Mesothelial cell of epicardium (in vitro differentiated cells): ENCODE measurements at places on chromosomes 4 and X.

DNA sequence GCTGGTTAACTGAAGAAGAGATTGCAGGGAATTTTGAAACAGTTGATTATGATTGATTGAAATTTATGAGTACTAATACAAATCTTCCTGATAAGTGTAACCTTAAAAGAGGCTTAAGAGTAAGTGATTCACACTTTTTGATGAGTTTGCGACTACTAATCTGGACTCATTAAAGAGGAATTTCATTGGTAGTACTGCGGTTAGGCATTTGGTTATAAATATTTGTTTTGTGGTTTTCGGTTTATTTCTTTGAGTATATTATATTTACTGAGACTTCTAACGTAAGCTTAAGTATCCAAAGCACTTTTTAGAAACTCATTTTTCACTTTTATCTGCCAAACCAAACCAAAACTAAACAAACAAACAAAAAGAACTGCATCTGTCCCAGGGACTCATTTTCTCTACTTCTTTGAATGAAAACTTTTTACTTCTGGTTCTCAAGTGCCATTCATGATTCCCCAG is 20.7 kb downstream of the SLIT2 start:
- no peak for DNase-seq

DNA sequence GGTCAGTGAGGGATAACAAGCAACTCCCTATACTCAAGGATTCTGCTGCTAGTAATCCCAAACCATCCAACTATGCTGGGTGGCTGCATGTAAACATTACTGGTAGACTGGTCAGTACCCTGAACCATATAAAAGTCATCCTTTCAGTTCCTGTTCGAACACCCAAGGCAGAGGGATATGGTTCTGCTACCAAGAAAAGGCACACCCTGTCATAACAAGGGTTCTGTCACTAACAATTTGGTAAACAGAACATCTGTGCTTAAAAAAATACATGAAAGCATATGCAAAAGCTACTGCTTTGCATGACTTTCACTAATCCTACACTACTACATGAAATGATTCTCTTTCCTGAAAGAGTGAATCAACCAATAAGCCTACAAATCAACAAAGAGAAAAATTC is 76.8 kb upstream of the MCF2 start:
- no peak for DNase-seq

GRCh38 chr4:152165146-152165545 is 370.7 kb downstream of the FBXW7 start:
- no peak for DNase-seq

GRCh38 chr4:144614850-144615585 is 30.9 kb upstream of the HHIP start:
- no peak for DNase-seq

DNA sequence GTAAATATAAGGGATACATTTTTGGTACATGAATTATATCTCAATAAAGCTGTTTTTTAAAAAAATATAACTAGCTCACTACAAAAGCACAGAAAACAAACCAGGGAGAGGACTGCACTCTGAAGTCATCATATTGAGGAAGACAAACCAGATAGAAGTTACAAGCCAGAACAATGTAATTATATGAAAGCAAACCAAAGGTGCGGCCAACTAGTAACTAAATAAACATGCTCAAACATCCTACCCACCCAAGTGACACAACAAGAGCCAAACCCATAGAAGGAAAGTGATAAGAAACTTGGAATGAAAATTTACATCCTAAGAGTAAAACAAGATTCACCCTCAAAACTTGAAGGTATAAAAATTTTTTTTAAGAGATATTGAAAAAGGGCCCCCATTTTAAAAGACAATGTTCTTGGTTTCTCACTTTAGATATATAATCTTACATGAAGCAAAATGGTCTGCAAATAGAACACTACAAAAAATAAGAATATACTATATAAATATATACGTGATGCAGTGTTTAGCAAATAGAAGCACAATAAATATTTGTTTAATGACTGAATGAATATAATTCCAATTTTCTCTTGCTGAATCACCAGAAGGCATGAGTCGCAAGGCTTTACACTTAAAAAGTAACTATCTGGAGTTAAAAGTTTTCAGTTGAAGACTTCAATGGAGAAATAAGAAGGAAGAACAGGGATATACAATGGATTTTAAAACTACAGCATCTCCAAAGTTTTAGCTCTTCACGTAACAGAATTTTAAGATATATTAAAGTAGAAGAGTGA is 4.0 kb upstream of the SH3D19 start:
- DNase-seq, result no peak

DNA sequence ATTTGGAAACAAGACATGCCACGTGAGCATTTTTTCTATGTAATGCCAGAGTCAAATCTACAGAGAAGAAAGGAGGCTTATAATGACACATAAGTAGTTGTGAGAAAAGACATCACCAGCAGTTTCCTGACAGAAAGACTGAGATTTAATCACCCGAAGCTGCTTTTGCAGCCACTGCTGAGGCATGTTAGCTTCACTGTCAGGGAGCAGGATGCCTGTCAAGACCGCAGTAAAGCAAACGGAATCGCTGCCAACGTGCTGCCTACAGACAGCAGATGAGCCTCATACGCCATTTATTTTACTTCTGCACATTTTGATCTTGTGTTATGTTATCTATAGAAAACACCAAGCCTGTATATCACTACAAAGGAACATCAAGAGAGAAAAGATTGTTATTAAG is 68.7 kb upstream of the NDST3 start:
- DNase-seq, result no peak

- DNase-seq, result peak; percentile 18
Measured at GRCh38 chr4:8725071-8725841, 132.7 kb downstream of the CPZ start.
